Peyer's patch (tissue), 4 donors: ENCODE measurements at places on chromosomes 13 and 19. TPM values are rescaled to one million over a fixed set of nuclear protein-coding genes. Genes with fewer than 3 reads are reported as not detected.
A peak's percentile ranks its signal among the peaks of the same experiment; 100 is the strongest.

The CCDC70 gene
- total RNA-seq: not detected

DNA sequence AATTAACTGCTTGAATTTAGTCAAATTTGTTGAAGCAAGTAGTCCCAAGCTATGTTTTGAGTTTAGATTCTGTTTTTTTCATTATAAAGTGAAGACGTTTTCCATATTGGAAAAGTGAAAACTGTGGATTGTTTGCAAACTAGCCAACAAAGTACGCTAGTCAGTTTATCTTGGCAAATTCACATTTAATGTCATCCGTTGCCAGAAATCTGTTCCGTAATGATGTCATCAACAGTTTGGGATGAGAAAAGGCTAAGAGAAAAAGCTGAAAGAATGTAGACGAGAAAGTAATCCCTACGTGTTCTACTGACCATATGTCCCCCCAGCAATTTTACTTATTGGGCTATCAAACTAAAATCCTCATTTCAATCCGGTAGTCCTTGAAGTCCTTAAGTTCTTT is 419.6 kb downstream of the GPC6 start:
- DNase-seq: no peak

DNA sequence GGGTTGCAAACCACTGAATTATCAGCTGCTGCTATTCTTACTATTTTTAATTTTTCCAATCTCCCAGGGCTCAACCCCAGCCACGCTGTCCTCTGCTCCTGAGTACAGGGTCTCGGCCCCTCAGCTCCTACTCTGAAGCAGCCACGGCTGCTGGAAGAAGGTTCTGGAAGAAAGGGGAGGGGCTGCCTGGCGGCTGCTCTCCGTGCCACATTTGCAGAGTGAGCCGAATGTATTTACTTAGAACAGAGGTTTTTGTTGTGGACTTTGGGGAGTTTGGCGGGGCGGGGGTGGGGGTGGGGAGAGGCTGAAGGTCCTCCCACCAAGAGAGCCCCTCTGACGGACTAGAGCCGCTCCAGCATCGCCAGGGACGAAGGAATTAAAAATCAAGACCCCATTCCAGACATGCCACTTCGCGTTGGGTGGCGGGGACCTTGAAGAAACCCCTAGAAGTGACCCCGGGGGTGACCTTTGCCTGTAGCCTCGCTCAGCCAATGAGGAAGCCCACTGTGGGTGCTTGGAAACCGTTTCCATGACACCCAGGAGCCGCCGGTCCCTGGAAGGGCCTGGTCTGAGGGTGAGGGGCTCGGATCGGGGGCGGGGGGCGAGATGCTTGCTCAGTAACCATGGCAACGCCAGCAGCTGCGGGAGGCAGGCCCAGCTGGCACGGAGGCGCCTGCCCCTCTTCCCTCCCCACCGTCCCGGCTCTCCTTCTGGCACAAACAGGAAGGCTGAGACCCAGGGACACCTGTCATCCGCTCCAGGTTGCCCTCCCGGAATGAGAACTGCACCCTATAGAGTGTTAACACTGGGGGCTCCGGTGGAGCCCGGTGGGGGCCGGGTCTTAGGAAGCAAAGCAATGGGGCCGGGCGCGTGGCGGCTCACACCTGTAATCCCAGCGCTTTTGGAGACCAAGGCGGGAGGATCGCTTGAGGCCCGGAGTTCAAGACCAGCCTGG is 54.2 kb upstream of the PTPRS start:
- DNase-seq: no peak

- DNase-seq: no peak
Measured at GRCh38 chr13:100124265-100124664, 35.4 kb downstream of the PCCA start.

DNA sequence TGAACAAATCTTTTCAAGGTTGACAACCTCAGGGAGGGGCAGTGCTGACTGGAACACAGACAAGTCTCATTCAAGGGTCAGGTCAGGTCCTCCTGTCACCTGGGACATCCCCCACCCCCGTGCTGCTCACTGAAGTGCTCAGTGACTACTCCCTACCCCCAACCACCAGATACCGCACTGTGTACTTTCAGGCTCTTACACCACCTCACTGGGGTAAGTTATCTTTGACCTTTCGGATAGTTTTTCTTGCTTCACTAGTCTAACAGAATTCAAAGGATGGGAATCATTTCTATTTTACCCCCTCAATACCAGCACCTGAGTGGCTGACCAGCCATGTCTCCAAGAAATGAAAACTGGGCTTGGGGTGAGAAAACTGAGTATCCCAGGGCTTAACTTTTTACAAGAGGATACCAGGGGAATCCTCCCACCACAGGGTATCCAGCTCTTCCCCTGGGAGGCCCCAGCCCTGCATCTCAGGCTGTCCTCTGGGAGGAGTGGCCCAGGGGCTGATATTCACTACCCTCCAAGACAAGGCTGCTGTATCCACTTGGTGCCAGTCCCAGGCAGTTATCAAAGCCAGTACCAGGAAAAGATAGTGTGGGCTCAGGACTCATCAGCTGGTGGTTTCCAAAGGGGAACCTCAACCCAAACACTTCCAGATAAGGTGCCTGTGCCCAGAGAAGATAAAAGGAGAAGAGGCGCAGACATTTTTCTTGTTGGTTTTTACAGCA is 2.1 kb downstream of the ZNF563 start:
- DNase-seq: no peak

- DNase-seq: peak; percentile 75
Measured at GRCh38 chr19:56333506-56333905, 18.9 kb upstream of the ZSCAN5A start.

DNA sequence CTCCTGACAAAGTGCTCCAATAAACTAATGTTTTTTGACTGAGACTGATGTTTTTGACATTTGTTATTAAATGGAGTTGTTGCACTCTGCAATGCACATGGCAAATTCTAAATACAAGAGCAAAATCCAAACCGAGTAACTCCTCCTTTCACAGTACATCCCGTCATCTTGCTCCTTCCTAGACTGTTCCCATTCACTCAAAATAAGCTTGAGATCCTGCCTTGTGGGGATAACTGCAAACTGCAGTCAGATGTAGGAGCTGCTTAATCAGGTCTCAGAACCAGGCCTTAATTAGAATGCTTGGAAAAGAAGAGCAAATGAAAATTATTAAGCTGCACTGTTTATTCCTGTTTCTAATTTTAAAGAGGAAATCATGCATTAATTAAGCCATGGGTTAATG is 134.8 kb upstream of the SPRY2 start:
- DNase-seq: no peak
